Epithelial cell of esophagus (primary cell): ENCODE measurements at places on chromosomes 7 and 10.

- no peak for DNase-seq
These were observed 8.0 kb upstream of the SP8 start for GRCh38 chr7:20794676-20795075.

- no peak for DNase-seq
These were observed 107.3 kb upstream of the FAM171A1 start for GRCh38 chr10:15478429-15478828.

GRCh38 chr7:125450749-125451148, 521.1 kb upstream of the POT1 start:
- DNase-seq: peak; percentile 4

GRCh38 chr10:79310200-79310865, 36.9 kb upstream of the PPIF start:
- DNase-seq: no peak

- no peak for DNase-seq
These were observed 28.6 kb downstream of the AP3M1 start for GRCh38 chr10:74122060-74122459.

GRCh38 chr7:223118-223800, 30.9 kb downstream of the FAM20C start:
- no peak for DNase-seq

- DNase-seq: no peak
These were observed 28.9 kb downstream of the ADAP1 start for GRCh38 chr7:925601-926000.

- DNase-seq: no peak
These were observed 106.6 kb downstream of the CNOT4 start for GRCh38 chr7:135403302-135403701.

DNA sequence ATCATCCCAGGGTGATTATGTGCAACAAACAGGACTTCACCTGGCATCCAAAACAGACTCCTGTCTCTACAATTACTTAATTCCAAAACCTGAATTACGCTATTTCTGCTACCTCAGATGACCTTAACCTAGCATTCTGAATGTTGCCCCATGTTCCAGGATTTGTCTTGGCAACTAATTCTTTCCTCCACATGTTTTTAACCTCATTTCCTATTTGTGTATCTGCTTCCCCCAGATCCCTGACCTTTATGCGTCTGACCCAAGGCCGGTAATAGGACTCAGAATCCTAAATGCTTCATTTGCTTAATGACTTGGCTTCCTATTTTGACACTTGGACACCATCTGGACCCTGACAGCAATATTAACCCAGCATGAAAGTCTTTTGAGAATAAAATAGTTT, 8.7 kb upstream of the ING3 start:
- DNase-seq: no peak

GRCh38 chr7:5041047-5041446, 4.6 kb upstream of the RBAK start:
- no peak for DNase-seq

DNA sequence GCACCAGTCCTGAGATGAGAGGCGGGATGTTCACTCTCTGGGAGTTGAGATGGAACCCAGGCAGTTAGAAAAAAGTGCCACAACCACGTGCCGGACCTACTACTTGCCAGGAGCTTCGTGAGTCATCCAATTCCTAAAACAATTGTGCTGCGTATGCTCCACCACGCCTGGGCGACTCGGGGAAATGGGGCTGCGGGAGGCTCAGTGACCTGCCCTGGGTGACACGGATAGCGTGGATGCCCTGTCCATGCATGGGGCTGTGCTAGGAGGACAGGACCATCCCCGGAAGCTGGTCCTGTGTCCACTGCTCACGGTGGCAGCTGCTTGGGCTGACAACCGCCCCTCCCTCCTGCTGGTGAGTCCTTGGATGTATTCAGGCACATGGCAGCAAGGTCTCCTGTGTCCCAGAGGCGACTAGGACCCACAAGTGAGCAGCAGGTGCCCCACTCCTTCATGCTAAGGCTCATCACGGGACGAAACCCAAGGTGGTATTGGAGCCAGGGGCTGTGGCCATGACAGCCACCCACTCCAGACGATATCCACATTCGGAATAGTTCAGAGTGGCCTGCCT, 90.4 kb downstream of the BMS1 start:
- DNase-seq: no peak

GRCh38 chr7:48411619-48412018, 240.4 kb downstream of the ABCA13 start:
- DNase-seq: no peak

DNA sequence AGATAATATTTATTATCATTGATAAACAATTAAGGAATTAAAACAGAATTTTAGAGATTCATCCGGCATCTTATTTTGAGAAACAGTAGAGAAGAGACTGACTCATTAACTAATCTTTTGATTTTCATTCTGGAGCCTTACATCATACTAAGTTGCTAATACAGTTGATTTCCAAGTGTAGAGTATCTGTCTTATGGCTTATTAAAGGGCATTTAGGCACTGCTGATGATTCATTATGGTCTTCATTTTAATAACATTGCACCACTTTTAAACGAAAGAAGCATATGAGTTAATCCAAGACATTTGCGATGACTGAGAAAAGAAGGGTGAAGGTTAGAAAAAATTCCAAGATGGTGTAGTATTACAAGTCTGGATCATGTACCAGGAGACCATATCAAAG, 186.0 kb upstream of the CACNA2D1 start:
- no peak for DNase-seq

DNA sequence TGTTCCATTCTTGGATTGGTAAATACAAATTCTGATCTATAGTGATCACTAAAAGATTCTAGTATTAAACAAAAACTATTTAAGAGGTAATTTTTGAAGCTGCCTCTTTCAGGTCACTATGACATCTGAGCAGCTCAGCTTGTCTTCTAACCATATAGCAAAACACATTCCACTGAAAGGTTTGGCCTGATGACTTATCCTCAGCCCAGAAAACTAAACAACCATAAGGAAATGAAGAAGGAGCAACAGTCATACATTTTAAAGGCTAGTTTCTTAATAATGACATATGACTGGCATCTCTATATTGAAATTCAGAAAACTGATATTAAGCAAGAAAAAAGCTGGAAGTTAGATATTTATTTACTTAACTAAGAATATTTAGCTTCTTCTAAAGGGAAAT, 24.6 kb downstream of the NT5C2 start:
- DNase-seq: peak; percentile 90

DNA sequence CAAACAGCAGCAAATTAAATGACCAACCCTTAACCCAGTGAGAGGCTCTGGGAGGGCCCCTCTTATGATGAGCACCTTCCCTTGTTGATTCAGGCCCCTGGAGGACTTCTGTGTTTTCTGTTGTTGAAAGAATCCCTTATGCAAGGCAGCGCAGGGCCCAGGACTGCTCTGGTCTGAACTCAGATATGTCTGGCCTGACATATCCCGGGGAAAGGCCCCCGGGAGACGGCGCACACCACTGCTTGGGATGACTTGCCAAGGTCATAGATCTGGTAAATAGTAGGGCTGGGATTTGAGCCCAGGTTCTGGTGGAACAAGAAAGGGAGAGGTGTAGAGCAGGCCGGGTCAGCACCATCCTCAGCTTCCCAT, 124.0 kb downstream of the AOAH start:
- DNase-seq: no peak

- no peak for DNase-seq
These were observed 25.9 kb upstream of the YAE1 start for GRCh38 chr7:39540320-39540719.

- DNase-seq: no peak
These were observed 17.6 kb downstream of the CDC123 start for GRCh38 chr10:12213621-12214020.

- DNase-seq: no peak
These were observed 175.0 kb downstream of the PLPP4 start for GRCh38 chr10:120632047-120632446.

GRCh38 chr7:26201247-26202018, at the start of gene CBX3:
CBX3 (plus strand) TSS chr7:26201745; CDS start chr7:26202999, 1,254 bp downstream.
- DNase-seq: peak; percentile 76

DNA sequence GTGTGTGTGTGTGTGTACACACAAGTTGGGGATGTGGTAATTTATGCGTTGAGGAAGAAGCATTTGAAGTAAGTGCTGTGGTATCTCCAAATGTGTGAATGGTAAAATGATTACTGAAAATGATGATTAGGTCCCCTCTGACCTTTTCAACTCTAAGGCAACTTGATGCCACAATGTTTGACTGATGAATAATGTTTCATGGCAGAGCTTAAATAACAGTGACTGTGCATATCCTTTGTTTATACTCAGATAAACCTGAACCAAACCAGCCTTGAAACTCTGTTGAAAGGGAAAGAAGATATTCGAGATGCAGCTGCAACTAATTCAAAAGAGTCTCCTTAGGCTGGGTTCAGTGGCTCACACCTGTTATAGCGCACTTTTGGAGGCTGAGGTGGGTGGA, 64.8 kb upstream of the YAE1 start:
- no peak for DNase-seq

GRCh38 chr10:18044976-18045720, 93.4 kb downstream of the SLC39A12 start:
- DNase-seq: no peak

- DNase-seq: no peak
These were observed 453.2 kb downstream of the TNS3 start for GRCh38 chr7:47128700-47129099.

- peak; percentile 64 for DNase-seq
These were observed 11.0 kb upstream of the LFNG start for GRCh38 chr7:2508327-2509215.

DNA sequence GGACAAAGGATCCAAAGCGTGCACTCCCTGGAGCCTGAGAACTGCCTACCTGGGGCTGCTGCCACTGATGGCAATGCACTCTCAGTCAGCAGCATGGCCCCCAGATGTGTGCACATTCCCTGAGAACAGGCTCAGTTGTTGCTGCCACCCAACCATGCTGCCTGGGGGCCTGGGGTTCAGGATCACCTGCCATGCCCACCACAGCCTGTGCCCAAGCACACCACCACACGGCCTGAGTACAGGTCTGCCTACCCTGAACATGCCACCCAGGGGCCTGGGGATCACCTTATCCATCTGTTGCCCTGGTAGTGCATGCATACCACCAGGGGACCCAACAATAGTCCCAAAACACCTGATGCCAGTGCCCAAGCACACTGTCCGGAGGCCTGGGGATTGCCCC, 1174.5 kb downstream of the SORCS1 start:
- no peak for DNase-seq

GRCh38 chr7:17247357-17247756, 51.1 kb upstream of the AHR start:
- DNase-seq: no peak

DNA sequence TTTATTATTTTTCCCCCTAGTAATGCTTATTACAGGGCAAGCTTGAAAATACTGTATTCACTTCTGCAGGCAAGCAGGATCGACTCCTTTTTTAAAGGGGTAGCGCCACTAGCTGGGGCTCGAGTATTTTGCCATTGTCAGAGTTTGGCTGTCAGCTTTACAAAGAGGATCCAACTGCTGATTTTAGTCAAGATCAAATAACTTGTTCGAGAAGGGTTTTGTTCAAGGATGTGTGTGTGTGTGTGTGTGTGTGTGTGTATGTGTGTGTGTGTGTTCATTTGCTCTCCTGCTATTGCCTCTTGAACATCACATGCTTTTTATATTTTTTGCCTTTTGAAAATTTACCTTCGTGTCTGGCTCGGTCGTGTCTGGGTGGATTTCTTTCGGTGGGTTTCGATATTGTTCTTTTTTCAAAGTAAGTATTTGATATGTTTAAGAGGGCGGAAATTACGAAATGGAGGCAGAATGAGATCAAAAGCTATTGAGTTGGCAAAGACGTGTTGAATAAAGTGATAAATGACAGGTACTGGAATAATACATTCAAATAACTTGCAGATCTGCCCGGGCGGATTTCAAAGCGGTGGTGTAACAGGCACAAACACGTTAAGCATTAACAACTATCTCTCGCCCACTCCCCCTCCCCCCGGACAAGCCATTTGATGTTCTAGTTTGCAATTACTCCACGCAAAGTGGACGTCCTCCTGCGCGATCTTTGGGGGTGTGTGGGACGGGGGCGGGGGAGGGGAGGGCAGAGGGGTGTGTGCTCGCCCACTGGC, 1.1 kb downstream of the ARID5B start:
- peak; percentile 93 for DNase-seq

- DNase-seq: no peak
These were observed 12.8 kb downstream of the BRI3 start for GRCh38 chr7:98294326-98294725.

GRCh38 chr10:79250259-79250658, 97.0 kb upstream of the PPIF start:
- no peak for DNase-seq

DNA sequence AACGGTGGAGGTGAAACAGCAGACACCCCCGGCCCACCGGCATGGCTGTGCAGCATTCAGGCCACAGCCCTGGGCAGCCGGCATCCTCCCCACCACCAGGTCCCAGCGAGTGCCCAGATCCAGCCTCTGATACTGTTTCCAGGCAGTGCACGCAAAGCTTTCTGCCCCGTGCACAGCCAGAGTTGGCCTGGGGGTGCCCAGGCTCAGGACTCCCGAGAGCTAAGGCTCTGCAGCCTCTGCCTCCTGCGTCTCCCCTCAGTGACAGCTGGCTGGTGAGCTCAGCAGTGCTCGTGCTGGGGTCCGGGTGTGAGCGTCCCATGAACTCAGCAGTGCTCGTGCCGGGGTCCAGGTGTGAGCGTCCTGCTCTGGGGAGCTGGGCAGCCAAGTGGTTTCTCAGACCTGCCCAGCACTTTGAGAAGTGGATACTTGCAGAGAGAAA, 65.4 kb downstream of the CFAP46 start:
- no peak for DNase-seq

DNA sequence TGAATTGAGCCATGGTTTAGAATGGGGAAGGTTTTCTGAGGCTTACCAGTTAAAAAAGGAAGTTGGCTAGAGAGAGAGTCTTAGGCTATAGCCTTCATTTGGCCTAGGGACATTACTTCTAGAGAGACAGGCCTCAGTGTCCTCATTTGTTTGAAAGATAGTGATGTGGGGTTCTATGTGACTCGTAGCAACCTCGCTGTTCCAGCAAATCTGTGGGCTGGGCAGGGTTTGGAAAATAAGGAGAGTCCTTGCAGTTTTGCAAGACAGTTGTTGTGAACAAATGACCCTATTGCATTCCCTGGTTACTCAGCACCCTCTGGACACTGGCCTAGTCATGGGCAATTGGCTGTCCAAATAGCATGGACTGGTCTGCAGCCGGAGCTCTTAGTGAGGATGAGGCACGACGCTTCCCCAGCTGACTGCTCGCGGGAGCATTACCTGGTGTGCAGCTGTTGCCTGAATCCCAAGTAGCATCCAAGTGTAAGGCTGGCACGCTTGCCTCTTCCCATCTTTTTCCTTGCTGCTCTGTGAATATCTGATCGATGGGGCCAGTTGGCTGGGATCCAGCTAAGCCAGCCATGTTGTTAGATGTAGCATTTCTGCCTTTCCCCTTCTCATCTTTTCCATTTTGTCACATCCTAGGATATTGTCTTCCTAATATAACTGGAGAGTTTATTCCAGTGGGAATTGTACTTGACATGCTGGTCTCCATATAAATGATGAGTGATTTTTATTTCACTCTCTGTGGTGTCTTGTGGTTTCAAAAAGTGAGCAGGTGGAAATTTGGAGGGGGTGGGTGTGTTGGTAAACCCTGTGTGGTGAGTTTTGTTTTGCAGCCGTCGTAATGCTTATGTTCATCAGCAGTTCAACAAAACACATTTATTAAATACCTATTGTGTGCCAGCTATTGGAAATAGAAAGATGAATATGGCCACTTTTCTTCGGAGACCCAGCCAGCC, 99.8 kb downstream of the SND1 start:
- no peak for DNase-seq
